ENCODE measurements at places on chromosomes 1 and 21.

DNA sequence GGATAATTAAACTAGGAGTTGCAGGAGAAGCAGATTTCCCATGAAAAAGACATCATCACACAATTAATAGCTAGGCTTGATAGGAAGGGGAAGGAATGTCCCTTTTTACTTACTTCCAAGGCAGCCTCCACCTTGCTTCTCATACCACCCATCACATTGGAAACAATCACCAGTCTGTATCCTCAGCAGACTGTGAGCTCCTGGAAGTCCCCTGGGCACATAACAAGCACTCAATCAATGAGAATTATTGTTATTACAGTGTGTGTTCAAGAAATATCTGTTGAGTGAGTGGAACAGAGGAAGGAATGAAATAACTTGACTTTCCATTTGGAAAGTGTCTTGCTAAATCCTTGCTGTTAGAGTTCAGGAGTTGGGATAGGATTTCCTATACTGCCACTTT, 36.2 kb downstream of the HIVEP3 start:
- no peak for DNase-seq

DNA sequence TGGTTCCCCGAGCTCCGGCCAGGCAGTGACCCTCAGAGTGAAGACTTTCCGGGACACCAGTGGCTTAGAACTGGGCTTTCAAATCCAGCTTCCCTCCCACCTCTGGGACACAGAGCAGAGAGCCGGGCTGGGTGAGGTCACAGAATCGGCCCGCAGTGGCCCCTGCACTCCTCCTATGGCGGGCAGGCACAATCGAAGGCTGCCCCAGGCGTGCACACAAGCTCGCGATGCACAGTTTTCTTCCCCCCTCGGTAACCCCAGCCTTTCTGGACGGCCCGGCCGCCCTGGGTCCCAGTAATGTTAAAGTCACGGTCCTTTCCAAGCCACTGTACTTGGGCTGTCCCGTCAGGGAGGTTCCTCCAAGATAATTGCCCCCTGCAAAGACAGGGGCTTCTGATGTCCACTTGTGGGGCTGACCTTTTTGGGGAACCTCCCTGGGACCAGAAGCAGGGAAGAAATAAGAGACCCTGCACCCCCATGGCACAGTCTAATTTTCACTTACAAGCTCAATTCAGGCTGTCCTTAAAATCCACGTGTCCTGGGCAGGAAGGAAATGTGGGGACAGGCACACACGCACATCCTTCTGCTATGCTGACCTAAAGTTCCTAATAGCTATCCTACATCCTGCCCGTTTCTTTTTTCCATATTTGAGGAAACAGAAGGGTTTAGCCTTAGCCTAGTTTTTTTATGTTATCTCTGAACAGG, 13.7 kb downstream of the TFF3 start:
- no peak for DNase-seq

- no peak for DNase-seq
Measured at GRCh38 chr1:20555758-20556120, 3.4 kb downstream of the FAM43B start.

- DNase-seq, result no peak
Measured at GRCh38 chr1:1061682-1062345, 12.3 kb downstream of the RNF223 start.

- no peak for DNase-seq
Measured at GRCh38 chr1:41498391-41498790, 13.9 kb upstream of the EDN2 start.

DNA sequence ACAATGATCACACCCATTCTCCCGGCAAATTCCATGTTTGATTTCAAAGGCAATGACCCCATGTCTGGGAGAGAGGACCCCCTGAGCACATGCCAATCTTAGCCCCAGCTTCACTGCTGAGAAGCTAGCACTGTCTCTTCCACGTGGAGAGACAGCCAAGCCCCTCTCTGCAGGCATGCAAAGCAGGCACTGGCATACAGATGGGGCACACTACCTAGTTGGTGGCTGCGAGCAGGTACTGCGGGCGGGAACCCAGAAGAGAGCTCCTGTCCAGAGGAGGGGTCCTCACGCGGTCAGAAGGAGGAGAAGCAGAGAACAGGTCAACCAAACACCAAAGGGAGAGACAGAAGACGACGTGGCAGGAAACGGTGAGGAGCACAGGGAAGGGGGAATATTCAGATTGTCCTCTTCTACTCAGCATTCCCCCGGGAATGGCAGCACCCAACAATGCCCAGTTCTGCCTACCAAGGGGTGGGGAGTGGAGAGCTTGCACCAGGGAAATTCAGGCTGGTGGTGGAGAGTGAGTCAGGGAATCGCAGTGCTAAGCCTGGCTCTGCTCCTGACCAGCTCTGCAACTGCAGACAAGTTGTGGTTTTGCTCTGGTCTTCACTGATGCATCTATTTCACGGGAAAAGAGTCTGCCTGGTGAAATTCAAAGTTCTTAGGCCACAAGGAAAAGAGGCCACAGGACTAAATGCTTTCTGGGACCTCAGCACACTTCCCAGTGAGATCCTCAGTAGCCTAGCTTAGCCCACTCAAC, 48.1 kb upstream of the GOLT1A start:
- DNase-seq, result no peak

DNA sequence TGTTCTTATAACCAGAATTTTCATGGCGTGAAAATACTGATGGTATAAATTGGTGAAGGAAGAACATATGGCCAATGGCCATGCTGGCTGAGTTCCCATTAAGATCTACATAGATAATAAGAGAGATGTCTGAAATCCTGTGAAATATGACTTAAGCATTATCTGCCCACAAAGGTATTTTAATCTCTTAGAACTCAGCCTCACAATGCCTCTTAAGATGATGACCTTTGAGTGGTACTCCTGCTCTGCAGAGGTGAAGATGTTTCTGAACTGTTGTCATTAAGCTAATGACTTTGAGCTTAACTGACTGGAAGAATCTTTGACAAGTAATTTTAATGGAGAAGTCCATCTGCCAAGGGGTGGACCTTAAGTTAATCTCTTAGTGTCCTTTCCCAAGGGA, 148.7 kb downstream of the ZNF326 start:
- no peak for DNase-seq

- no peak for DNase-seq
Measured at GRCh38 chr21:43353282-43354025, 73.5 kb downstream of the SIK1 start.

DNA sequence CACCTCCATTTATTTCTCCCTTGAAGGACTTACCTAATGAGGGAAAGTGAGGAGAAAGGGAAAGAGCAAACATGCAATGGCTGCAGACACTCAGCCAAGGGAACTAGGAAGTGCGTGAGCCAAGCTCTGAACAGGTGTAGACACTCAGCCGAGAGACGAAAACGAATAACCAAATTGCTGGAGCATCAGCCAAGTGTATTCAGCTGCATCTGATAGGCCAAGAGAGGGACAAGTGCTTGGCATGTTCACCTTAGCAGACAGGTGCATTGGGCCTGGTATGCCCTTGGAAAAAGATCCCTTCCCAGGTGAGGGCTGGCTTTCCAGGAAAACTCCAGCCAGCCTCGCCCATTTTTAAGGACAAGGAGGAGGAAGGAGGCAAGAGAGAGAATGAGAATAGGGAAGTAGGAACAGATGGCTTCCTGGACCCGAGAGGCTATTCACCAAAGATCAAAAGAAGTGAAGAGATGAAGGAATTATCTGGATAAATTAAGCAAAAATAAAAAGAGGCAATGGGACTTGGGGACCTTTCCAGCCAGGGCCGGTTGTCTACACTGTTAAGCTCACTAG, 184.7 kb downstream of the TOMM20 start:
- no peak for DNase-seq

- DNase-seq, result no peak
Measured at GRCh38 chr1:31775210-31775999, 11.3 kb upstream of the ADGRB2 start.

- no peak for DNase-seq
Measured at GRCh38 chr1:58585166-58585565, 8.1 kb upstream of the TACSTD2 start.

GRCh38 chr1:199861020-199861795, 166.3 kb upstream of the NR5A2 start:
- no peak for DNase-seq

GRCh38 chr1:232303222-232303620, 326.7 kb downstream of the SIPA1L2 start:
- no peak for DNase-seq

Data from T-helper 22 cell (primary cell).